GM23338 (cell line): ENCODE measurements at places on chromosomes 11 and 22. TPM values are rescaled to one million over a fixed set of nuclear protein-coding genes. Genes with fewer than 3 reads are reported as not detected.

GRCh38 chr11:36400766-36401455 lies 104.8 kb downstream of the PRR5L start:
- no peak overlapping the region for H3K4me3 ChIP-seq
- H3K36me3 ChIP-seq, result no peaks in the 10 kb centered on the region
- no peak overlapping the region for H3K27ac ChIP-seq
- H3K4me1 ChIP-seq, result no peaks in the 10 kb centered on the region
- no peaks in the 10 kb centered on the region for H3K27me3 ChIP-seq

GRCh38 chr22:22462813-22463567 lies 45.6 kb downstream of the ZNF280B start:
- no peak overlapping the region for H3K27ac ChIP-seq
- H3K4me3 ChIP-seq, result no peak overlapping the region
- 0 out of 2 replicates have a peak, but pooled peaks cover 3% of the 10 kb centered on the region for H3K36me3 ChIP-seq

- peak; percentile 74 for DNase-seq
- peaks cover 6% of the 10 kb centered on the region; the same call in 1 of the 2 replicates for H3K4me1 ChIP-seq
- H3K27ac ChIP-seq, result no peak overlapping the region
- H3K36me3 ChIP-seq, result no peaks in the 10 kb centered on the region
Measured at GRCh38 chr11:125063429-125064043, 431 bp downstream of the SLC37A2 start.

- no peak for DNase-seq
- H3K4me3 ChIP-seq, result no peak overlapping the region
- H3K36me3 ChIP-seq, result no peaks in the 10 kb centered on the region; the same call in 1 of the 2 replicates
Measured at GRCh38 chr11:86949995-86950660, 5.1 kb downstream of the FZD4 start.

- no peaks in the 10 kb centered on the region for H3K36me3 ChIP-seq
- no peaks in the 10 kb centered on the region for H3K4me1 ChIP-seq
- no peak overlapping the region for H3K4me3 ChIP-seq
Measured at GRCh38 chr11:44400431-44400830, 90.5 kb upstream of the ALX4 start.

DNA sequence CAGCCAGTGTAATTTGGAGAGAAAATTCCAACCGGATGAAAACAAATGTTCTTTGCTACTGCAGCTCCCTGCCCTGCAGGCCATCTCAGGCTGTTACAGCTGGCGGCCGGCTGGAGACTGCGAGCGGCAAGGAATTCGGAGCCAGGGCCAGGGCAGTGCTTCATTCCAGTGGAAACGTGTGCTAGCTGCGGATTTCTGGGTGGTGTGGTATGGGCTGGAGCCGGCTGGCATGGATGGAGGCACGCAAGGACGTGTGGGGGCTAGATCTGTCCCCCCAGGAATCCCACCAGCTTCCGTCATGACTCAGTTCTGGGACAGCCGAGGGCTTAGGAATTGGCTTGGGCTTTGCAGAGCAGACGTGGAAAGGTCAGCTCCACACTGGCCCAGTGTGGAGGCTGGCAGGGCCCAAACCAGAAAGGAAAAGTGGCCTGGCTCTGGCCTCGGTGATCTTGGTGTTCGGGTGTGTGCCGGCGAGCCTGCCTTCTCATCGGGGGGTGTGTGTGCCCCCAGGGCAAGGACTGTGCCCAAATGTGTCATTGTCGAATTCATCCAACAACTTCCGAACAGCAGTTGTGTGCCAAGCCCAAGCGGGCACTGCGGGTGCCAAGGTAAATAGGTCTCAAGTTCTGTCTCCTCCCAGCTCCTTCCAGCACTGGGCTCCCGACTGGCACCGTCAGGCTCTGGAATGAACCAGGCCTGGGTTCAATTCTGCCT lies 48.1 kb upstream of the SHISAL1 start:
- H3K27ac ChIP-seq, result no peak overlapping the region
- peak; percentile 50 for DNase-seq
- H3K4me1 ChIP-seq, result peaks cover 9% of the 10 kb centered on the region; the same call in 1 of the 2 replicates
- H3K27me3 ChIP-seq, result no peaks in the 10 kb centered on the region

- H3K4me3 ChIP-seq, result no peak overlapping the region
- no peak for DNase-seq
- no peak overlapping the region for H3K27ac ChIP-seq
- peaks cover 10% of the 10 kb centered on the region for H3K4me1 ChIP-seq
Measured at GRCh38 chr11:133961890-133962289, 5.1 kb upstream of the IGSF9B start.

DNA sequence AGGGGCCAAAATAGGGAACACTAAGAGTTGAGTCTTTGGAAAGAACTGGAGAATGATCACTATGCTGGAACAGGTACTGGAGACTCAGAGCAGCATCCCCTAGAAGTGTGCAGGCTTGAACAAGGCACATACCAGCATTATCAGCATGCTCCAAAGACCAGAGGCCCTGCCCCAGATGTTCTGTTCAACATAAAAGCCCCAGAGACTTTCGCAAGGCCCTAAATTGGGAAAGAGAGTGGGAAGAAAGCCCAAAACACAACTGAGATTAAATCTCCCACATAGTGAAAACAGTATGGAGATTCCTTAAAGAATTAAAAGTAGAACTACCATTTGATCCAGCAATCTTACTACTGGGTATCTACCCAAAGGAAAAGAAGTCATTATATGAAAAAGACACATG lies 9.4 kb downstream of the CNGA4 start:
- H3K4me3 ChIP-seq, result no peak overlapping the region
- no peaks in the 10 kb centered on the region for H3K27me3 ChIP-seq
- 0 out of 2 replicates have a peak, but pooled peaks cover 3% of the 10 kb centered on the region for H3K4me1 ChIP-seq
- no peaks in the 10 kb centered on the region for H3K36me3 ChIP-seq

- H3K36me3 ChIP-seq, result no peaks in the 10 kb centered on the region
- no peak overlapping the region for H3K27ac ChIP-seq
- H3K4me1 ChIP-seq, result no peaks in the 10 kb centered on the region
- no peak for DNase-seq
Measured at GRCh38 chr11:35087648-35088047, 51.3 kb upstream of the CD44 start.

- peak overlapping the region; percentile 0; the same call in 1 of the 2 replicates for H3K27ac ChIP-seq
- no peaks in the 10 kb centered on the region for H3K27me3 ChIP-seq
- DNase-seq, result no peak
- peaks cover 13% of the 10 kb centered on the region for H3K36me3 ChIP-seq
Measured at GRCh38 chr22:27905653-27906052, 13.4 kb downstream of the PITPNB start.

DNA sequence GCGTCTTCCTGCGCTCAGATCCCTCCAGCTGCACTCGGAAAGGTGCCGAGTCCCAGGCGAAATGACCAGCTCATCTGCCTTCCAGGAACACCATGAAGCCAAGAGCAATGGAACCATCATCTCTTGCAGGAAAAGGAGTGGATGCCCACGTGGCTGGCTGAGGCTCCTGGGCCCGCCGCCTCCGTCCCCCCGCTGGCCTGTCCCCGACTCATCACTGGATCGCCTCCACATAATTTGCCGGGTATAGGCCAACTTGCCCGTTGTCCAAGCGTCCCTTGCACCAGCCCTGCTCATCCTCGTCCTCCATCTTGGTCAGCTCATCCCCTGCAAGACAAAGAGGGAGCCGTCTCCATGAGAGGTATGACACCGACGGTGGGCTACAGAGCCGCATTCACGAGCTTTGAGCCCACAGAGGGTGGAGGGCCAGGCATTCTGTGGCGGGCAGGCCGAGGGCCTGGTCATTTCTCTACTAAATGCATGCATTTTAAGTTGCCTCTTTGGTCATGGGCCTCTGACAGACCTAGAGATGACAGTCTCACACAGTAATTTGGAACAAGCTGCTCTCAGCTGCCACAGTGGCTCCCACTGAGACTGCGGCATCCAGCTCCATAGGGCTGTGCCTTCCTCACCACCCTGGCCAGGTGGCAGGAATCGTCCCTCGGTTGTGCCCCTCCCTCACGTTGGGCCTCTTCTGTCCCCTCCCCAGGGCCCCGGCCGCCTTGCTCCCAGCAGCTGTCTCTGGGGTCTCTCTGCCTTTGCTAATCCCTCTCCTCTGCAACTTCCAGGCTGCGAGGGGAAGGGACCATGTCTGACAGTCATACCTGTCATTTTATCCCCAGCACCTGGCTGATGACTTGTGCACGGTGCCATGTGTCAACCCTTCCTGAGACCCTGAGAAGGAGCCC lies 14.3 kb upstream of the ARFGAP3 start:
- H3K27me3 ChIP-seq, result no peaks in the 10 kb centered on the region
- no peaks in the 10 kb centered on the region for H3K4me1 ChIP-seq
- no peak for DNase-seq

GRCh38 chr22:25624476-25624875 lies 60.0 kb downstream of the GRK3 start:
- H3K4me1 ChIP-seq, result peaks cover 34% of the 10 kb centered on the region
- no peaks in the 10 kb centered on the region for H3K27me3 ChIP-seq
- DNase-seq, result no peak
- H3K4me3 ChIP-seq, result no peak overlapping the region

- no peak overlapping the region for H3K4me3 ChIP-seq
- no peaks in the 10 kb centered on the region for H3K27me3 ChIP-seq
- H3K27ac ChIP-seq, result no peak overlapping the region
- peak; percentile 83 for DNase-seq
- H3K36me3 ChIP-seq, result no peaks in the 10 kb centered on the region
Measured at GRCh38 chr11:24386546-24387397, 110.1 kb upstream of the LUZP2 start.

- H3K27me3 ChIP-seq, result no peaks in the 10 kb centered on the region
- no peak overlapping the region for H3K27ac ChIP-seq
- no peaks in the 10 kb centered on the region for H3K36me3 ChIP-seq
Measured at GRCh38 chr11:28146123-28146751, 38.0 kb downstream of the METTL15 start.

GRCh38 chr22:29871684-29872083 lies 11.3 kb upstream of the MTMR3 start:
- H3K27ac ChIP-seq, result no peak overlapping the region
- no peaks in the 10 kb centered on the region for H3K36me3 ChIP-seq
- peak; percentile 19 for DNase-seq

DNA sequence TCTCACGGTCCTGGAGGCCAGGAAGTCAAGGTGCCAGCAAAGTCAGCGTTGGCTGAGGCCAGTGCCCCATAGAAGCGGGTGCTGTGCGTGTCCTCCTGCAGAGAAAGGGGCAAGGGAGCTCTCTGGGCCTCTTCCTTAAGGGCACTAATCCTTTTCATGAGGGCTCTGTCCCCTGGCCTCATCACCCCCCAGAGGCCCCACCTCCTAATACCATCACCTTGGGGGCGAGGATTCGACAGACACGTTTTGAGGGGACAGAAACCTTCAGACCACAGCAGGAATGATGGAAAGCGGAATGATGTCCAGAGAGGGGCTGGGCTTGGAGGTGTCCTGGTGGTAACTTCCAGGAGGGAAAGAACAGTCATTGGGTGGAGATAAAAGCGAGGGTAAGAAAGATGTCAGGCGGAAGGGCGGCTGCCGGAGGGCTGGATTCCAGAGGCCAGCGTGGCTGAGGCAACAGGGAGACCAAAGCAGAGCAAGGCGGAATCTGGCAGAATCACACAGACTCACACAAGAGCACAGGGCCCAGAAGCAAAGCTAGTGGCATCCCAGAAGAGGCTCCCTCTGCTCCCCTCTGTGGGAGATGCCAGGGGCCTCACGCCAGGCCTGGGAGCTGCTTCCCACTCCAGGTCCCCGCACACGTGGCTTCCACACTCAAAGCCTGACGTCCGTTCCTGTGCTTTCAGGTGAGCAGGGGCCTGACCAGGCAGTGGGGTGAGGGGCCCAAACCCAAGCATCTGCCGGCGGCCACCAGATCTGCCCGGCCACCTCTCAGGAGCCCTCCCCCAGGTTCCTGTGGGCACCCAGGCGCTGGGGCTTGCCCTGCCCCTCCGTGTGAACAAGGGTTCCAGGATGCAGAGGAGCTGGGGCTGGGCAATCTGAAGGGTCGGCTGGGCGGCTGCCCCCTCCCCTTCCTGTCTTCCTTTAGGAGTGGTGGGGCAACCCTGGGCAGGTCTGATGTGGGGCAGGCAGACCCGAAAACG lies 784.5 kb downstream of the BRD1 start:
- H3K27ac ChIP-seq, result no peak overlapping the region
- no peak overlapping the region for H3K4me3 ChIP-seq
- H3K36me3 ChIP-seq, result no peaks in the 10 kb centered on the region; the same call in 1 of the 2 replicates
- no peaks in the 10 kb centered on the region for H3K4me1 ChIP-seq
- H3K27me3 ChIP-seq, result no peaks in the 10 kb centered on the region

DNA sequence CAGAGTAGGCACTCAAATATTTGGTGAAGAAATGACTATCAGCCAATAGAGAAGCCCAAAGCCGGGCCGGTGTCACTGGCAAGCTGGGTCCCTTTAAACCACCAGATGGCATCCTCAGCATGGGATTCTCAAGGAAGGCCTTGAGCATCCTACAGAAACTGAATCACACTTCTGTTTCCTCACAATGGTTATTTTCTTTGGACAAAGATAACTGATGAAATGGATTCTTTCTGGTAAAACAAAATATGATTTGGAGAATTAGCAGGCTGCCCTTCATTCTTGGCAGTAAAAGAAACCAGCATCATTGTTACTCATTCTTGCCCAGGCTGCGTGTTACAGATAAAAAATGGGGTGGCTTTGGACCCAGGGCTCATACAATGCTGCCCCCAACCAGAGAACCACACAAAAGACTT lies 30.3 kb upstream of the ASPHD2 start:
- no peaks in the 10 kb centered on the region; the same call in 1 of the 2 replicates for H3K4me1 ChIP-seq
- DNase-seq, result peak; percentile 84
- H3K27ac ChIP-seq, result no peak overlapping the region
- H3K27me3 ChIP-seq, result no peaks in the 10 kb centered on the region
- no peaks in the 10 kb centered on the region for H3K36me3 ChIP-seq

- no peaks in the 10 kb centered on the region for H3K27me3 ChIP-seq
- H3K4me3 ChIP-seq, result no peak overlapping the region
- no peaks in the 10 kb centered on the region for H3K36me3 ChIP-seq
- no peak for DNase-seq
- no peak overlapping the region for H3K27ac ChIP-seq
- no peaks in the 10 kb centered on the region for H3K4me1 ChIP-seq
Measured at GRCh38 chr11:105524286-105524685, 85.6 kb upstream of the GRIA4 start.

DNA sequence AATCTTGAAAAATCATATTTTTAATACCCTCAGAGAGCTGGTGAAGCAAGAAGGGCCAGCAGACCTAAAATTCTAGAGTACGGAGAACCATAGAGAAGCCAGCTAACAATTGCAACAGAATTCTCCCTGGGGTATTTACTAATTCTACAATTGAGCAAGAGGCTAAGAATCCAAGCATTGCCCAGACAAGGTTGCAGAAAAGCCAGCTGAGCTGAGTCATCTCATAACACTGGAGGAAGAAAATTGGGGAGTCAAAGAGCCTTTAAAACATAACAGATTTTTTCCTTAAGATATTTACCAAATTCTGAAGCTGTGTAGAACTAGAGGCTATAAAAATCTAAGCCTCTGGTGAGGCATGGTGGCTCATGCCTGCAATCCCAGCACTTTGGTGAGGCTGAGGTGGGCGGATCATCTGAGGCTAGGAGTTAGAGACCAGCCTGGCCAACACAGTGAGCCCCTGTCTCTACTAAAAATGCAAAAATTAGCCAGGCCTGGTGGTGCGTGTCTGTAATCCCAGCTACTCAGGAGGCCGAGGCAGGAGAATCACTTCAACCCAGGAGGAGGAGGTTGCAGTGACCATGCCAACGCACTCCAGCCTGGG lies 13.6 kb upstream of the TMEM216 start:
- DNase-seq, result no peak
- H3K27ac ChIP-seq, result no peak overlapping the region
- H3K4me1 ChIP-seq, result no peaks in the 10 kb centered on the region
- peaks cover 16% of the 10 kb centered on the region; the same call in 1 of the 2 replicates for H3K36me3 ChIP-seq

- H3K27ac ChIP-seq, result no peak overlapping the region
- H3K27me3 ChIP-seq, result no peaks in the 10 kb centered on the region
- no peak for DNase-seq
- H3K4me3 ChIP-seq, result no peak overlapping the region
Measured at GRCh38 chr11:58495906-58496305, 12.0 kb downstream of the OR5B21 start.

Gene WNT7B
- 0.17 TPM in 1 of 2 replicates, not detected in the other for polyA plus RNA-seq

Gene KIAA1671
- polyA plus RNA-seq, result 5.8 and 6.1 TPM in 2 replicates

Gene ZNF70
- polyA plus RNA-seq, result 0.19 and 0.45 TPM in 2 replicates

Gene MS4A6A
- polyA plus RNA-seq, result not detected in 2 replicates

Gene VPREB3
- polyA plus RNA-seq, result 1.1 and 2.1 TPM in 2 replicates

Gene ANKK1
- polyA plus RNA-seq, result 0.08 TPM in 1 of 2 replicates, not detected in the other

Gene SLC22A9
- not detected in 2 replicates for polyA plus RNA-seq

Gene CCDC116
- polyA plus RNA-seq, result 0.35 TPM in 1 of 2 replicates, not detected in the other
